ENCODE measurements at places on chromosomes 7 and 10.
A peak's percentile ranks its signal among the peaks of the same experiment; 100 is the strongest.

DNA sequence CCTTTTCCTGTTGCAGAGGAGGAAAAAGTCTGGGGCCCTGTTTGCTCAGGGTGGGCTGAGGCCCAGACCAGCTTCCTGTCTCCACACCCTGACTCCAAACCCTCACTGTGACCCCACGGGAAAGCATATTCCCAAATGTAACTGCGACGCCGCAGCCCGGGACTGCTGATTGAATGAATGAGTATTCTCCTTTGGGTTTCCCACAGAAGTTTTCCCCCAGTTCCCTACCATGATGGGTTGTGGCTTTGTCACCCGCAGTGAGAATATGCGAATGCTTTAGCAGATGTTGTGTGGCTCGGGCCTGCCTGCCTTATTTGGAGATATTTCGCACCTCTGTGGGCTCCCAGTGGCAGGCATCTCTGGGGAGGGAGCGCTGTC is 50.6 kb downstream of the MGMT start:
- peak; percentile 1 for DNase-seq

DNA sequence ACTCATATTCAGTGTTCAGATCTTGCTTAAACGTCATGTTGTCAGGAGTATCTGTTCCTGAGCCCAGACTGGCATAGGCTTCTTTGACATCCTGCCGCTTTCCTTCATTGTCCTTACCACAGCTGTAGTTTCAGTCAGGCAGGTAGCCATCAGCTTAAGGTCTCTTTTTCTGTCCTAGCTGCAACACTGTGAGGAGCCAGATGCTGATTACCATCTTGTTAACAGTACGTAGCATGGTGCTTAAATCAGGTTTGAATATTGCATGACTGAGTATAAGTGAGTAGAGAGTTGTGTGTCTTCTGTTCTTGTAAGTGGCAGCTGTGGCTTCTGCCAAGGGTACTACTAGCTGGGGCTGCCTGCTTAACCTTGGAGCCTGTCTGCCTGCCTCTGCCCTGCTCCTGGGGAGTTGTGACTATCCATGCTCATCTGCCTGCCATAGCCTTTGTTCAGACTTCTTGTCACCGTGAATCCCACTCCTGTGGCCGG is 92.6 kb downstream of the MAPK8 start:
- DNase-seq: no peak

- DNase-seq: peak; percentile 68
These were observed 31.1 kb downstream of the PCGF5 start for GRCh38 chr10:91251430-91252056.

GRCh38 chr10:24382979-24383663 is 174.2 kb downstream of the KIAA1217 start:
- no peak for DNase-seq

GRCh38 chr10:90856964-90857634 is 740 bp downstream of the HTR7 start:
- DNase-seq: no peak

GRCh38 chr10:133212853-133213494 is 17.0 kb upstream of the UTF1 start:
- DNase-seq: no peak

DNA sequence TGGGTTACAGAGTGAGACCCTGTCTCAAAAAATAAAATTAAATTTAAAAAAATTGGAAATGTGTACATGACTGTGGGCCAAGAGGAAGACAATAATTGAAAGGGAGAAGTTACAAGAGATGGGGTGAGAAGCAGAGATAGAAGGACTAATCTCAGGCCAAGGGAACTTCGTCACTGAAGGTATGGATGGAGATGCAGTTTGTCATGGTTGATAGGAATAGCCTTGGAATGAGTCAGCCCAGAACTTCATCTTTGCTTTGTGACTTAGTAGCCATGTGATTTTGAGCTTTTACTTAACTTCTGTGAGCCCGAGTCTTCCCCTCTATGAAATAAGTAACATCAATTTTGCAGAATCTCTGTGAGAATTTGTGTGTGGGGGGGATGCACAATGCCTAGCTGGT is 6.5 kb upstream of the PODXL start:
- no peak for DNase-seq

Measured in CD4-positive, alpha-beta T cell treated with Interleukin-4 for 4 hours (primary cell).